CD4-positive, alpha-beta T cell treated with Interleukin-1 beta for 1 hour (primary cell): ENCODE measurements at places on chromosomes 7 and 10.

DNA sequence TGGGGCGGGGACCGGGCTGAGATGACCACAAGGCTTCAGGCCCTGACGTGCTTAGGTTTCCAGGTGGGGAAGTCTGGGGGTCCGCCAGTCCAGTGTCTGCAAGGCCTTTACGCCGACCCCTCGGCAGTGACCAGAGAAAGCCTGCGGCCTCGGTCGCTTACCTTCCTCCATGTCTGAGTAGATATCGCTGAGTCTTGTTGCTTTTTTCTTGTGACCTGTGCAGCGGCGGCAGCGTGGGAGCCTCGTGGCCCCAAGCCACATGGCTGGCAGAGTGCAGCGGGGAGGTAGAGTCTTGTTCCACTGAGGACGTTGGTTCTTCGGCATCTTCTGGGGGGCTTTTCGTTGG lies 329 bp downstream of the NOLC1 start:
- no peak for DNase-seq

- DNase-seq = no peak
Observed at GRCh38 chr10:74988832-74989561, 122.5 kb upstream of the SAMD8 start.

DNA sequence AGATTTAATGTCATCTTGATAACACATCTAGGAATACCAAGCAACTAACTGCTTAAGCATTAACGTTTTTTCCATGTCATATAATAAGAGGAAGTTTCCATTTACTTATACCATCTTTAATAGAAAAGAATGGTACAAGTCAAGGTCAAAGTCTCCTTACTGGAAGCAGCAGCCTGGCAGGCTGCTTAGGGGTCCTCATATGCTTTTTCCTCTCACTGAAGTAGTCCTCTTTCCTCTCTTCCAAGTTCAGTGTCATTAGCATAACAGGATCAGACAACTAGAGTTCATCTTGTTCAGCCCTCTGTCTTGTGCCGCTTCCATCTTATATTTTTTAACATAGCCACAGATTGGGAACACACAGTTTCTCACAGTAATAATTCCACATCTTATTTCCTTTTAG lies 405.7 kb downstream of the GFRA1 start:
- no peak for DNase-seq

DNA sequence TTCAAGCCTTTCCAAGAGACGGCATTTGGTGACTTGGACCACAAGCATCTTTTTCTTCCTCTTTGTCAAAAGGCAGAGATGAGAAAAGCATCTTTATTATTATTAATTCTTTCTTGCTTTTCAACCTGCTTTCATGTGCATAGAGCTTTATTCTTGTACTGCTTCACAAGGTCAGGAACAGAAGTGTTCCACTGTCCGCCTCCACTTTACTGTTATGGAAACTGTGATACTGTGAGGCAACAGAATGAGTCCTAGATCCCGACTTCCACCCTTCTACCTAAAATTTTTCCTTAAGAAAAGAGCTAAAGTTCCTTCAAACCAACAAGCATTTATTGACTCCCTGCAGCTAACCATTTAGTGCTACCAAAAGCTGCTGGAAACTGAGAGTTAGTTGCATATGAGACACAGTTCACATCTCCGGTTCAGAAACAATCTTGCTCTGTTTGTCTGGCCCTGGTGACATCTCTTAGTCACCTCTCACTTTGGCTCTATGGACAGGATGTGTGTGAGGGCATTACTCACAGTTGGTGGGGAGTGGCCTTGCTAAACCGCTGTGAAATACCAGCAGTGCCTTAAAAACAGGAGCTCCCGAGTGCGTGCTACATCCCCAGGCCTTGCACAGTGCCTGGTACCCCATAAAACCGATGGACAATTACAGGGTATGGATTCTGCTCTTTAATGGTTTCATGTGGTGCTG lies 77.1 kb upstream of the TRIL start:
- DNase-seq = peak; percentile 3
